ENCODE measurements at places on chromosomes 16 and 17.

GRCh38 chr16:1469693-1470201 is 5.1 kb downstream of the CLCN7 start:
- no peak for DNase-seq

DNA sequence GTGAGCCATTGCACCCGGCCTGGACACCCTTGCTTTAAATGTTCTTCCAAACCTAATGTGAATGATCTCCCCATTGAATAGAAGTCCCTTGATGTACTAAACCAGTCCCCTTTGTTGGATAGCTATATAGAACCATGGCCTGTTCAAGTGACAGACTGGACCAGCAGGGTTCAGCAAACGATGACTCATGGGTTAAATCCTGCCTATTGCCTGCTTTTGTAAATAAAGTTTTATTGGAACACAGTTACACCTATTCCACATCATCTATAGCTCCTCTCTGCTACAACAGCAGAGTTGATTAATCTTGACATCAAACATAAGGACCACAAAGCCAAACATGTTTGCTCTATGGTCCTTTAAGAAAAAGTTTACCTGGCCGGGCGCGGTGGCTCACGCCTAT is 56.1 kb downstream of the CRISPLD2 start:
- DNase-seq: no peak

- no peak for DNase-seq
Measured at GRCh38 chr16:52773026-52773425, 226.1 kb upstream of the TOX3 start.

DNA sequence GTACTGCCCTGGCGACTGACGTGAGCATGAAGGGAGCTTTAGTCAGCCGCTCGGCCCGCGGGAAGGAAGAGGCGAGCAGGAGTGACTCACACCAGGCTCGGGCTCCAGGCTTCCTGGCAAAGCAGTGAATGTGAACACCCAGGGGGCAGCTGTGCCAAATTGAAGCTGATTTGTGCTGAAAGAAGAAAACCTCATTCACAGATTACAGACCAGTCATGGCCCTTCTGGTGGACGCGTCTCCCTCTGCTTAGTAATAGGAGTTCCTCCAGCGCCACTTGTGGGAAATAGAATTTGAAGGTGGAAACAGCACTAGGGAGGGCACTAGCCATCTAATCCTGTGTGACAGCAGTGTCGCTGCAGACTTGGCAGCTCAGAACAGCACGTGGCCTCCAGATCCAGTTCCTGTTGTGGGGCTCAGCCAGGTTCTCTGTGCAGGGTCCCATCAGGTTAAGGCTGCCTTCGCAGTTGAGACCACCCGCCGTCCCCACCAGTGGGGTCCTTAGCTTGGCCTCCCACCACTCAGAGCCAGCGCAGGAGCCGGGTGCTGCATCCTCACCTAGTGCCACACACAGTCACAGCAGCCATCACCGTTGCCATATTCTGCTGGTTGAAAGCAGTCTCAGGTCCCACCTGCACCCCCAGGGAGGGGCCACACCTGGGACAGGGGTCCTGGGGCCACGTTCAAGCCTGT is 164.5 kb upstream of the CHMP6 start:
- no peak for DNase-seq
